ENCODE measurements at places on chromosomes 6 and 20.

- DNase-seq: no peak
Measured at GRCh38 chr20:57203204-57203603, 63.2 kb downstream of the BMP7 start.

GRCh38 chr6:53707108-53707897 lies 41.7 kb upstream of the KLHL31 start:
- no peak for DNase-seq

DNA sequence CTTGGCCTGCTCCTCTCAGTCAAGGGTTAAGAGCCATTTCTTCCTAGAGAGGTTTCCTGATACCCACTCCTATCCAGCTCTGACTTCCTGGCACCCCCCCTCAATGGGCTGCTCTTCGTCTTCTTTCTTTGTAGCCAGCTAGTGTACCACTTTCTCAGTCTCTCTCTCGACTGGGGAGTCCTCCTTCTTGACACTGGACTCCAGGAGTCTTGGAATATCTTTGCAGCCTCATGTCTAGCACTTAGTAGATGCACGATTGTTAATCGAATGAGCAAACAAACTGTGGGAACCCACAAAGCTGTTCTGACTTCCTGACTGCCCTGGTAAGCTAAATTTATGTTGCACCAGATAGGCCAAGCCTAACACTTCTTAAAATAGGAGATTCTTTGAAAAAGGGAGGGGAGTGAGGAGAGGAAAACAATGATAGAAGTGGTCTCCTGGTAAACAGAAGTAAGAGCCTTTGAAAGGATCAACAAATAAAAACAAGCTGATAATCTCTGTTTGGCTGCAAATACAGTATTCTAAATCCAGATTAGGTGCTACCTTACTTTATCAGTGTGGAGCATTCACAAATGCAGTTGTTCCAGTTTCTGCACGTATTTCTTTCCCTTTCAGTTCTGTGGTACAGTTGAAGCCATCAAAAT lies 160.1 kb upstream of the CITED2 start:
- no peak for DNase-seq

DNA sequence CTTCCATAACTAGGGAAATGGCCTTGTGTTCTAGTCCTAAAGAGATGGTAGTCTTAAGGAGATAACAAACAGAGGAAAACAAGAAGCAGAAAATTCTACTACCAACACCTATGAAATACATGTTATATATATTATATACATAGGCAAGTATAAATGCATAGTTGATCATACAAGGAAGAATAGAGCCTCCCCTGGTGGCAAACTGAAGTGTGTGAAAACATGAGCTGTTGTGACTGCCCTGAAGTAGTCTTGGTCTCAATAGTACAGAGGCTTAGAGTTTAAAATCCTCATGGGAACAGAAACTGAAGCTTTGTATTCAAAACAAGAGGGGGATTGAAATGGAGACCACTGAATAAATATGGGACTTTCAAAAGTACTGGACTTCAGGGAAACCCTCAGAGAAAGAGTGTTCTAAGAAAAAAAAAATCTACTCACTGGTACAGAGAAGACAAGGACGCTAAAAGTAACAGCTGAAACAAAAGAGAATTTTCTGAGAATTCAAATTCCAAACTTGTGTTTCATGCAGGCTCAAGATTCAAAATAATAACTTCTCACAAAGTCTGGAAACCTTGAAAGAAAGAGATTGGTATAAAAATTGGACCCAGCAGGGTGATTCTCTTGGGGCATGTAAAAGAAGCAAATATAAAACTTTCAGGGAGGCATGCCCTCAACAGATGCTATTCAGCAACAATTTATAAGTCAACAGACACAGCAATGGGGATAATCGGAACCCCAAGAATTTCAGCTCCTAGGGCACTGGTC lies 59.7 kb upstream of the SAMD3 start:
- no peak for DNase-seq

DNA sequence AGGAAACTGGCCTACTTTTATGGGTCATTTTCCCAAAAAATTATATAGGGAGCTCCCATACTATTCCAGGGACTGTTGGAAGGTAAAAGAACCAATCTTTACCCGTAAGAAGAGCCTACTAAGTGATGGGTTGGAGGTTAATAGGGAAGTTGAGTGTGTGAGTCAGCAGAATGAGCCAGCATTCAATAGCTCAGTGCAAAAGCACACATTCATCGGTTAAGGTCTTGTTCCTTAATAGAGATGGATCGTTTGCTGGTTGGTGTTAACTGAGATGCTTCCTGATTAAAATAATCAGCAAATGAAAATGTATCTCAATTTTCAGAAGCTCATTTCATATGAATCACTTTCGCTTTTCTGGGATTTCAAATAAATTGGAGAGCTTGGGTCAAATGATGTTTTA lies 115.3 kb upstream of the MRPS10 start:
- no peak for DNase-seq

DNA sequence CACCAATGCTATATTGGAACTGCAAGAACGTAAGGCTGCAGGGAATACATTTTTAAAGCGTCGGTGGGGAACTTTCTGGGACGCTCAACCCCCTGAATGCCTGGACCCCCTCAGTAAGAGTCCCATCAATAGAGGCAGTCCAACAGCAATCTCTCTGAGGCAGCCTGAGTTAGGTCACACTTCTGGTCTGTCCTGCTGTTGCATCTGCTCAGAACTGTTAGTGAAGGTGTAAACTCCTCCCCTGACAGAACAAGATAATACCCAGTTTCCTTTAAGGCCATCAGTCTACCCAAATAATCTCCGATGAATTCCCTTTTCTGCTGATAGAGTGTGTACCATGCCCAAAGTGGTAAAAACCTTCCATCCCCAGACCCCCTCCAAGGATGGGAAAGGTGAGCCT lies 1.1 kb upstream of the RNGTT start:
- no peak for DNase-seq

All from coronary artery (tissue), 2 donors.